ENCODE measurements at places on chromosomes 7 and 10. TPM values are rescaled to one million over a fixed set of nuclear protein-coding genes. Genes with fewer than 3 reads are reported as not detected.

Gene SMC3
- 40.7 TPM for total RNA-seq

Gene SLC39A12
- total RNA-seq = 0.21 TPM

DNA sequence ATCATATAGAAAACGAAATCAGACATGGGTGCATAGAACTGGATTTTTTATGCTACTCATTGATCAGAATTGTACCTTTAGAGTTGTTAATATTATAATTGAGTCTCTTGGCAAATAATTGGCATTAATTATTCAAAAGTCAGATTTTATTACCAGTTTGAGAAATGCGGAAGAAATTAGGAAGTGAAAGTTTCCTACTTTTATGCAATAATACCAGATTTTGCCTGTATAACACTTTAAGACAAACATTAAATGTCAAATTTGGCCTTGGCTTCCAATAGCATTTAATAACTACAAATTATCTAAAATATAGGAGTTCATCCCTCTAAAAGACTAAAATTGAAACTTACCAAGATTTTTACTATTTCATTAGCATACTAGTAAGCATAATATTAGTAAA lies 6.8 kb upstream of the TFEC start:
- DNase-seq = no peak

DNA sequence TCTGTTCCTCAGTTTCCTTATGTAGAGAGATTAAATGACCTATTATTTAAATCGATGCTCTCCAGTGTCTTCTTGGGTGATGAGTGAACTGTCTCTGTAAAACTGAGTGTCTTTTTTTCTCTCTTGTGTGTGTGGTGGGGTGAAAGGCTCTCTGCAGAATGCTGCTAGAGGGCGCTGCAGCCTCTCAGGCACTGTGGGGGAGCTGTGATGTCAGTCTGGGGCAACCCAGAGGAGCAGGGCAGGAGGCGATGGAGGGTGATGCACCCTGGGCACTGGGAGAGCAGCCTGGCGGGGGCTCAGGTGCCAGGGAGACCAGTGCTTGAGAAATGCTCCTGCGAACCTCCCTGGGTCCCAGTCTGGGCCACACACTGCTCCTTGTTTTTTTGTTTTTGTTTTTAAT lies 110.1 kb upstream of the POM121L12 start:
- DNase-seq = no peak

DNA sequence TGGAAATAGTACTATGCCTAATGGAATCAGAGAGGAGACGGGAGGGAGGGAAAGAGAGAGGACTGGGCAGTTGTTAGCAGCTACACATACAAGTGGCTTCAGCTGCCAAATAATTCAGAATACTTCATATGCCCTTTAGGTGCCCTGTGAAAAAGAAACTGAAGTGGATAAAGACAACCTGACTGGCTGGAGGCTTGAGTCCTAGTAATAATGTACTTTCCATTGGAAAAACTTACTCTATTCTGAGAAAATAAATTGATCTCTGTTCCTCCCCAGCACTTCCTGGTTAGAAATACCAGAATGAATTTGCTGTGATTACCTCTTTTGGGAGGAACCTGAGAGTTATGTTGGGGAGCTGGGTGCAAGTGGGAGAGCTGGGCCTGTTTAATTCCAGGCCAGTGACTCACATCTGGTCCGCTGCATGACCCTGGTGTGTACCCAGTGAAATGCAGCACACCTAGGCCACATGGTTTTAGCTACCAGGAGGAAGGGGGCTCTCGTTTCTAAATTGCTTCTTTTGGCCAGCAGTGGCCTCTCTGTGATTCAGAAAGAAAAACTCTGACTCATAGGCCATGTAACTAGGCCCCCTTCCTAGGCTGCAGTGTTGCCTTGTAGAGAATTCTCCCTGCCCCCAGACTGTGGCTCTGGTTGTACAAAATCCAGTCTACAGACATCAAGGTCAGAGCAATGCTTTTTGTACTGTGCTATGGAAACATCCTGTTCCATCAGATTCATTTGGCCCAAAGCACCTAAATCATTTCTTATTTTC lies 6.5 kb downstream of the AGFG2 start:
- DNase-seq = peak; percentile 55

- peak; percentile 14 for DNase-seq
Observed at GRCh38 chr7:155729847-155730246, 82.4 kb downstream of the SHH start.

Gene MYO3A
- 5.9 TPM for total RNA-seq

DNA sequence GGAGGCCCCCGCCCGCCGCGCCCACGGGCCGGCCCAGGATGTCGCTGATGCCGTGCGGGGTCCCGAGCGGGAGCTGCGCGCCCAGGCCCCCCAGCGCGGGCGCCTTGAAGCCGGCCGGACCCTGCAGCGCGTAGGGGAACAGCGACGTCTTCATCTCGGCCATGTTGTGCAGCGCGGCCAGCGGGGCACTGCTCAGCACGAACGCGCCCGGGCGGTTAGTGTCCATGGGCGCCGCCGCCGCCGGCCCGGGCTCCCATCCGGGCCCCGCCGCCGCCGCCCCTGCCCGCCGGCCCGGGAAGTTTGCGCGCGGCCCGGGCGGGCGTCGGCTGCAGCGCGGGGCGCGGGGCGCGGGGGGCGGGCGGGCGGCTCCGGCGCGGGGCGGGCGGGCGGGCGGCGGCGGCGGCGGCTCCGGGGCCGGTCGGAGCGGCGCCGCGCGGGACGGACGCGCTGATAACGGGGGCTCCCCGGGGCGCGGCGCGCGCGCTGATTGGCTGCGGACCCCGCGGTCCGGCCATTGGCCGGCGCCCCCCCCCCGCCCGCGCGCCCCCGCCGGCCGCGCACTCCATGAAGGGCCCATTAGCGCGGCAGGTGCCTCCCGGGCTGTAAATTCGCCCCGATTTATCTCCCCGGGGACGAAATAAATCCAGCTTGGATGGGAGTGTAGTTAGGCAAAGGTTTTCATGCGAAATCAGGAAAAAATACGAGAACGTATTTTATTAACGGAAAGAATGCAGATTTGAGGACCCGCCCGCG lies at the start of gene NKX6-2:
Gene NKX6-2, minus strand, starts transcription at position 425 of the 753 bp plus-strand sequence. Its CDS starts 199 bp downstream, at position 226.
- DNase-seq = peak; percentile 13

GRCh38 chr10:13206546-13207443 lies 27.4 kb downstream of the UCMA start:
- DNase-seq = peak; percentile 73

DNA sequence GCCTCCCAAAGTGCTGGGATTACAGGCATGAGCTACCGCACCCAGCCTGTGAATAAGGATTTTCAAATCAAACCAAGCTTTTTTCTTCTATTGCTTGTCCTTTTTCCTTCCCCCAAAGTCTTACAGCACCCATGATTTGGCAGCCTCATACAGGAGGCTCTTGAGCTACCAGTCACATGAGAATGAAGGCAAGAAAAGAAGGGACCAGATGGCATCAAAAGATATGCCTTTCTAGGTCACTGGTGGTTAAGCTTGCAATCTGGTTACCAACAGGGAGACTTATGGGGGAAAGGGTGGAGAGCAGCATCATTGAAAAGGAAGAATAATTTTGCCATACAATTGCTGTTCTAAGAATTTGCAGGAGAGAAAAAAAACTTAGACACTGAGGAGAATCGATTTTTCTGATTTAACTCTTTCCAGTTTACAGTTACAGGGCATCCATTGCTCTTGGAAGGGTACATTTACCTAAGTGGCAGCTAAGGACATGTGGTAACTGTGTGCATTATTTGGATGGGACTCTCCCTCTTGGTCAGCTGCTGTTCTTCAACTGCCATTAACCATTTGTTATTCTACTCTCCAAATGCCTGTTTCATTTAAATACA lies 29.5 kb downstream of the SMNDC1 start:
- no peak for DNase-seq

- DNase-seq = no peak
Observed at GRCh38 chr10:3419719-3420495, 247.3 kb upstream of the PITRM1 start.

- DNase-seq = peak; percentile 93
Observed at GRCh38 chr10:21021843-21022594, 124.9 kb upstream of the NEBL start.

Gene PRKG1
- total RNA-seq = 4.5 TPM

Gene TFR2
- total RNA-seq = 0.89 TPM

DNA sequence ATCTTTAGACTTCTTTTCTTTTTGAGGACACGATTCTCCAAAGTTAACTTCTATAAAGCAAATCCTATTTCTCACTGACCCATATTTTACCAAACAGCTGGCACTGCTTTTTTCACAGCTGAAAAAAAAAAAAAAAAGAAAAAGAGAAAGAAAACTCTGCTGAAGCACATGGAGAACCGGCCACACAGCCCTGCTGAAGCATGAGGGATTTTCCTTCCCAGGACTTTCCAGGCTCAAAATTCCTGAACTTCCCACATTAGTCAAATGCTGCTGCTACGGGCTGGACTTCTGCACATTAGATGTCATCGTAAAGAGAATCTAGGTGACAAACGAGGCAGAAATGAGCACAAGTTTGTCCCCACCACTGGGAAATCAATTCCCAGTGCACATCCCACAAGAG lies 25.2 kb downstream of the HIPK2 start:
- DNase-seq = no peak

Gene ZNF679
- not detected for total RNA-seq

Gene TSPAN33
- 13.4 TPM for total RNA-seq

Gene SH2D4B
- 0.18 TPM for total RNA-seq

Gene TMEM270
- not detected for total RNA-seq

GRCh38 chr7:884191-885003 lies 8.0 kb downstream of the GET4 start:
- DNase-seq = no peak

DNA sequence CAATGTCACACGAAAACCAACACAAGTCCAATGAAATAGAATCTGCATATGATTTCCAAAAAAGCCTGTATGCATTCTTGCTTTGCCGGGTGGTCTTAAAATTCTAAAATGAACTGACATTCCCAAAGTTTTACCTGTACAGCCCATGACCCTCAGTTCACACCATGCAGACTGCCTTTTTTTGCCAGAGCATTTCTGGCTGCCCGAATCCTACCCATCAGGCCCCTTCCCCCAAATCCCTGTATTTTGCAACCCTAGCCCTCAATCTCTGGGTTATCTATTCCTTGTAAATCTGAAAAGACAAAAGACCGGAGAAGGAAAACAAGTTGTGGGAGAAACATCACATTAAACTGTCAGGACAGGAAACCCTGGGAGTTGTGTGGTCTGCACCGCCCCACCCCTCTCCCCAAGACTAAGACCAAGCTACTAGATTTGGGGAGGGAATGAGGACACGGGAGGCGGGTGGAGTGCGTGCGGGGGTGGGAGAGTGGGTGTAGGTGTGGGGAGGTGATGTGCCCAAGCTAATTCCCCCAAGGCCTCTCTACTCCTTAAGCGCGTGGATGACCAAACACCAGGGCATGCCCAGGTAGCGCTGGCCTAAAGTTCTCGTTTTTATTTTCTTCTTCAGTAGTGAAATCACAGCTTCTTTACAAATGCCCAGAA lies 1.4 kb downstream of the JCAD start:
- DNase-seq = no peak

DNA sequence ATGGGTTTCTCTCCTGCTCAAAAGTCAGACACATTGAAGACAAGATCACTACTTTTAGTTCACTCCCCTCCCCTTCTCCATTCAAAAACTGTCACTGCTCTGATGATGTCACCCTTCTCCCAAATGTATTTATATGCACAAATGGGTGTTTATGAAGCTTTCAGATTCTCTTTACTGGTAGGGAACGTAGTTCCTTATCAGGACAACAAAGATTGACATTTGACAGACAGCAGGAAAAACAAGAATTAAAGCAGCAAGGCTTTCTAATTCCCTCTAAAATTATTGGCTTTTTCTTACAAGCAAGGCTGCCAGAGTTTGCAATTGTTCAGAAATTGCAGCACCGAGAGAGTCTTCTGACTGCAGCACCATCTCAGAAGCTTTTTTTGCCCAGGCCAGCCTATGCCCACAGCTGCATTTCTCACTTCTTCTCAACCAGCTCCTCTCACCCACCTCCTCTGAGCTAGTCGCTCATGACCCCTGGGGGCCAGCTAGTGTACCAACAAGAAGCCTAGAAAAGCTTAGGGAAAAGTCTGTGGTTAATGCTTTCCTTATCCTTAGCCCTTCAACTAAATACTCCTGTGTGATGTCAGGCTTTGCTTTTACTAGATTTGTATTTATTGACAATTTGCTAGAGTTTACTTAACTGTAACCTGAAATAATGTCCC lies 265.1 kb downstream of the HTR7 start:
- DNase-seq = peak; percentile 82

Gene DKK1
- 6.0 TPM for total RNA-seq

Gene GPR26
- total RNA-seq = not detected

Gene NOBOX
- total RNA-seq = not detected

DNA sequence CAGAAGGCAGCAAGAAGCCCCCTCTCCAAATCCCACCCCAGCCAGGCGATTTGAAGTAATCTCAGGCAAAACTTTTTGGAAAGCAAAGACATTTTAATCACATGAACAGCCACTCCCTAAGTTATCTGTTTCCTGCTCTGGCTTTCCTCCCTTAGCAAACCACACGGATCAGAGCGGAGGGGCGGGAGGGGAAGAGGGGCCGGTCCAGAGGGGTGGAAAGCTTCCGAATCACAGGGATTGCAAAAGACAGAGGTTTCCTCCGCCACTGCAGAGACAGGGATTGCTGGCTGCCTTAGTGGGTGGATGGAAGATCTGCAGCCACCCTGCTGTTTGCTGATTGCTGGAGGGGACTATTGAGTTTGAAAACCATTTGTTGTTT lies 41.2 kb downstream of the ZCCHC24 start:
- DNase-seq = peak; percentile 43

DNA sequence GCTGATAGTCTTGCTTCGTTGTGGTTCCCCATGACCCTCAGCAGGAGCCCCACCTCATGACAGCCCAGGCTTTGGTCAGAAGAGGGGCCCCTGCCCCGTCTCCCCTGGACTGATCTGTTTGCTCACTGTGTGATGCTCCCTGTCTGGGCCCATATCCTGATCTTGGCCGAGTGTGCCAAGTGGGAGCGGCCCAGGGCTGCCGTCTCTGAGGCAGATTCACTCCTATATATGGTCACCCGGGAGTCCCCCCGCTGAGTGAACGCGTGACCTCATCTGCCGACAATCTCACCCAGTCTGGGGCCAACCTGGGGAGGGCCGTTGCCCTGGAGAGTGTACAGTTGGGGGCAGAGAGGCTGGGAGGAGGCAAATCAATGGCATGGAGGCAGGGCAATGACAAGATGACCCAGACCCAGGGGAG lies 34.5 kb downstream of the PPIF start:
- peak; percentile 49 for DNase-seq

- DNase-seq = no peak
Observed at GRCh38 chr7:153402721-153403541, 643.4 kb downstream of the ACTR3B start.

Gene STEAP4
- not detected for total RNA-seq

GRCh38 chr10:30820261-30820991 lies 190.9 kb upstream of the LYZL2 start:
- DNase-seq = peak; percentile 89

Gene SLC29A4
- 28.3 TPM for total RNA-seq

- peak; percentile 96 for DNase-seq
Observed at GRCh38 chr7:139731802-139732470, 45.9 kb downstream of the HIPK2 start.

Gene ABI1
- total RNA-seq = 38.0 TPM

GRCh38 chr7:131511774-131512535 lies 44.5 kb downstream of the PODXL start:
- DNase-seq = peak; percentile 40

GRCh38 chr7:29105752-29106668 lies 40.3 kb downstream of the CPVL start:
- peak; percentile 83 for DNase-seq

- no peak for DNase-seq
Observed at GRCh38 chr10:52019077-52019555, 295.0 kb upstream of the DKK1 start.

Gene LRRC72
- not detected for total RNA-seq

GRCh38 chr10:6399231-6399741 lies 180.8 kb downstream of the PRKCQ start:
- peak; percentile 32 for DNase-seq

- no peak for DNase-seq
Observed at GRCh38 chr10:128017822-128018221, 108.4 kb downstream of the MKI67 start.

- no peak for DNase-seq
Observed at GRCh38 chr10:110923856-110924493, 4.6 kb downstream of the SHOC2 start.

All from cardiac muscle cell (in vitro differentiated cells and primary cell).